ENCODE measurements at places on chromosomes 6 and 20.
A peak's percentile ranks its signal among the peaks of the same experiment; 100 is the strongest.

DNA sequence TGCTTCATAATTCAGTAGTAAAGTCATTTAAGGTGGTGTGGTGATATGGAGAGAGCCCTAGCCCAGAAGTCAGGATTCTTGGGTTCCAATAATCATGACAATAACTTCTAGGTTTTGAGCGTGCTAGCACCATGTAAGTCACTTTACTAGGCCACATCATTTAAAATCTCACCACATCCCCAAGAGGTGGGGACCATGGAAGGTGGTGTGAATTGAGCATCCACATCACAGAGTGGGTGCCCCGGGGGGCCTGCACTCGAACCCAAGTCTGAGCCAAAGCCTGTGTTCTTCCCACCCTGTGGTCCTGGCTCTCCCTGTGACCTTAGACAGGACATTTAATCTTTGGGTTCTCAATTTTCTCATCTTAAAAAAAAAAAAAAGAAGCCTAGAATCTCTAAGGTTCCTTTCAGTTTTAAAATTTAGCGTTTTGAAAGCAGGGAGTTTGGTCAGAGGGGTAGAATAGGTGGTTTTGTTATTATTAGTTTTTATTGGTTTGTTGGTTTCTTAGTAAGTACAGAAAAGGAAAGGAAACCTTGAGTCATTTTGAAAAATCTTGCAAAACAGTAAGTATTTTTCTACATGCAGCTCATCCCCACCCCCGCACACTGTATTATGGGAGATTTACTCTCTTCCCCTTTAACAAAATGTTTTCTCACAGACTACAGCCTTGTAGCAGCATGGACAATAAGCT is 26.4 kb downstream of the ARMC2 start:
- DNase-seq, result peak; percentile 34

DNA sequence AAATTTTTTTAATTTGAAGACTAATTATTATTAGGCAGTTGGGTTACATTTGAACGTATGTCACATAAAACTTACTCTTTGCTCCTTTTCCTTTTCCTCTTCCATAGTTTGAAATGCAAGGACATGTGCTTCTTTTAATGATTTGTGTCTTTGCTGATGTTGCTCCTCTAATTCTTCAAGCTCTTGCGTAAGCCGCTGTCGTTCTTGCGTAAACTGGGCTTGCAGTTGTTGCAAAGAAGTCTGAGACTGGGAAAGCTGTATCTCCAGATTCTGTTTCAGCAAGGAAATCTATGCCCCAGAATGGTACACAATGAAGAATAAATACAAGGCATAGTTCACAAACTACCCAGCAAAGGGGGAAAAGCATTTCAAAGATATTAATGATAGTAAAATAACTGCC is 45.1 kb upstream of the MCM9 start:
- peak; percentile 59 for DNase-seq

- peak; percentile 41 for DNase-seq
Measured at GRCh38 chr6:10411131-10411970, 3.5 kb downstream of the TFAP2A start.

DNA sequence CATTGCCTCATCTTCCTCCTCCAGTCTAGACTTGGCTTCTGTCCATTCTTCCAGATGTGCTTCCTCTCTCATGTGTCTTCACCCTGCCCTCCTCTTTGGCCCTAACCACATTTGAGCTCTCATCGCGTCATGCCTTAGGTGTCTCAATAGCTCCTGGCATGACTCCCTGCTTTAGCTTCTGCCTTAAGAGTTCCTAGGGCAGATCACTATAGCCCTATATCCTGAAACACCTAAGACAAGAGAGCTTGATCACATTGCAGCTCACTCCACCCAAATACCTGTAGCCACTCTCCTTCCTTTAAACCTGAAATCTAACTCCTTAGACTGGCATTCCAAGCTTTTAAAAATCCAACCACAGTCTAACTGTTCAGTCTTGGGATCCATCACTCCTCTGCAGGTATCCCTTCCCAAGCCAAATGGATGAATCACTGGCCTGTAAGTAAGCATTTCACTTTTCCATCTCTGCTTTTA is 69.0 kb upstream of the STXBP5 start:
- no peak for DNase-seq

DNA sequence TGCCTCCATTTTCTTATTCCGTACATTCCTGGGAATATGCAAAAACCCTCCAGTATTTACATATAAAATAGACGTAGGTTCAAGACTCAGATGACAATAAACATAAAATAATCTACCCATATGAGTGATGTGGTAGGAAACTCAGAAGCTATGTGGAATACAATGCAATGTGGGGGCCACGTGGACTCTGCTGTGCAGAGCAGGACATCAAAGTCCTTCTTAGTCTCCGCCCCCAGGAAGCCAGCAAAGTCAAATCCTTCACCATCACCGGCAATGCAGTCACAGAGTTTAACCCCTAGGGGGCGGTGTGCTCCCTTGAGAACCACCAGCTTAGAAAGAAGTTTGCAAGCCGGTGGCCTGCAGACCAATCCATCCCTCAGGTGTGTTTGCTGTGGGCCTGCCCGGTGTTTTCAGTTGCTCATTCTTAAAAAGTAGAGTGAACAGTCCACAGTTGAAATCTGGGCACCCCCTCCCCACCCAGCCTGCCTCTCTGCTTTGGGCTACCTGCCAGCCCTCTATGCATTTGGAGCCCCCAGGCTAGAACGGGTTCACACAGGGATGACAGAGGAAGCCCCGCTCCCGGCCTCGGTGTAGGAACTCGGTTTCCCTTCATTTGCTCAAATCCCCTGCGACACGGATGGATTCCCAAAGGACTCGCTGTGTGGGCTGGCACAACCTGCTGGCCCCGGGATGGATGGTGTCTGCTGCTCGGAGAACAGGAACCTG is 59.9 kb downstream of the SULF2 start:
- peak; percentile 75 for DNase-seq

GRCh38 chr20:63893999-63894357 is 948 bp upstream of the DNAJC5 start:
- no peak for DNase-seq

GRCh38 chr20:2133318-2134183 is 31.9 kb downstream of the STK35 start:
- peak; percentile 72 for DNase-seq

DNA sequence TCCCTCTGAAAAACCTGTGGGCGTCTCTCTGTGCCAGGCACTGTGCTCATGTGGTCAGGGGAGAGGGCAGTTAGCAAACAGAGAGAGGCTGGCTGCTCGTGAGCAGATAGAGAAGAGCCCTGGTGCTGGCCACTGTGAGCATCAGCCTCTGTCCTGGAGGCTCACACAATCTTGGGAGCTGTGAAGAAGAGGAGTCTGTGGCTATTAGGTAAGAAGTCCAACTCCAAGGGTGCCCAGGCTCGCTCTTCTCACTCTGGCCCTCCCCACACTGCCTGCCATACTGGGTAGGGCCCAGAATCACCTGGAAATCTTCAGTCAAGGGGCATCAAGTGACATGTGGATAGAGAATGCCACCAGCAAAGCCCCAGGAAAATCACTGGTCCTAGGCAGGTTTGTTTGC is 14.1 kb downstream of the SCML4 start:
- DNase-seq, result no peak

- DNase-seq, result no peak
Measured at GRCh38 chr6:156161471-156161870, 615.7 kb upstream of the ARID1B start.

DNA sequence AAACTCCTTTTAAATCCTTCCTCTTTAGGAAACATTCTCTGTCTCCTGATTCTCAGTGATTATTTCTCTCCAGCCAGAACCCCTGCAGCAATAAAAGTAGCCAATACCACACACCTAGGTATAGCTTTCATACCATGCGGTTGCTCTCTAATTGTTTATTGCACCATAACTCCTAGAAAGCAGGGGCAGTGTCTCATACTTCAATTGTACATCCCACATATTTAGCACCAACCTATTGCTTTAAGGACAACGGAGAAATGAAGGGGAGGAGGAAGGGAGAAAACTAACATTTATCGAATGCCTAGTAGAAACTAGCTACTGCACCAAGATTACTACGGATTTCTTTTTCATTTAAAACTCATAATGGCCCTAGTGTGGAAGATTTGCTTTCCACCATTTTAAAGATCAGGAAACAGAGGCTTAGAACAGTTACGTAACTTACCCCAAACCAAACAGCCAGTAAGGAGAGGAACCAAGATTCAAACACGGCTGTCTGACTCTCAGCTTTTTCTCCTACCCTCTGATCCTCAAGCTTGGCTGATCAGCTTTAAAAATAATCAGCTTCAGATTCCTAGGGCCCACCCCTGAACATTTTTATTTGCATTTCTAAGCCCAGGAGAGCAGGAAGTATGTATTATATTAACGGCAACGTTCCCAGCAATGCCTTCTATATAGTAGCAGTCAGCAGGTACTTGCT is 43.4 kb upstream of the ATXN1 start:
- DNase-seq, result no peak

GRCh38 chr6:39961178-39961577 is 26.9 kb upstream of the MOCS1 start:
- peak; percentile 58 for DNase-seq

GRCh38 chr6:40688214-40688761 is 101.1 kb upstream of the LRFN2 start:
- no peak for DNase-seq

DNA sequence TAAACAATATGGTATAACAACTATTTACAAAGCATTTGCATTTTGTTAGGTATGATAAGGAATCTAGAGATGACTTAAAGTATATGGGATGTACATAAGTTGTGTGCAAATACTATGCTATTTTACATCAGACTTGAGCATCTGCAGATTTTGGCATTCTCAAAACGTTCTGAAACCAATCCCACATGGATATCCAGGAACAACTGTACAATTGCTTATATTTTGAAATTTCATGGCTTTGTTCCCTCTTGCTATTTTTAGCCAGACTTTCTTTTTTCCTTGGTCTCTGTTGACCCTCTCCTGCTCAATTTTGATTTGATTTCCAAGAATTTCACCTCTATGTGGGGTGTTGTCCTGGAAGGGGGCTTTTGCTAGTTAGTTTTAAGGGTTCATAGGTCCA is 32.9 kb upstream of the UST start:
- no peak for DNase-seq

- DNase-seq, result no peak
Measured at GRCh38 chr20:7989379-7989778, 30.2 kb downstream of the TMX4 start.

- no peak for DNase-seq
Measured at GRCh38 chr6:33721508-33721907, 10.0 kb upstream of the UQCC2 start.

GRCh38 chr6:35737413-35738211 is 780 bp downstream of the ARMC12 start:
- peak; percentile 1 for DNase-seq

DNA sequence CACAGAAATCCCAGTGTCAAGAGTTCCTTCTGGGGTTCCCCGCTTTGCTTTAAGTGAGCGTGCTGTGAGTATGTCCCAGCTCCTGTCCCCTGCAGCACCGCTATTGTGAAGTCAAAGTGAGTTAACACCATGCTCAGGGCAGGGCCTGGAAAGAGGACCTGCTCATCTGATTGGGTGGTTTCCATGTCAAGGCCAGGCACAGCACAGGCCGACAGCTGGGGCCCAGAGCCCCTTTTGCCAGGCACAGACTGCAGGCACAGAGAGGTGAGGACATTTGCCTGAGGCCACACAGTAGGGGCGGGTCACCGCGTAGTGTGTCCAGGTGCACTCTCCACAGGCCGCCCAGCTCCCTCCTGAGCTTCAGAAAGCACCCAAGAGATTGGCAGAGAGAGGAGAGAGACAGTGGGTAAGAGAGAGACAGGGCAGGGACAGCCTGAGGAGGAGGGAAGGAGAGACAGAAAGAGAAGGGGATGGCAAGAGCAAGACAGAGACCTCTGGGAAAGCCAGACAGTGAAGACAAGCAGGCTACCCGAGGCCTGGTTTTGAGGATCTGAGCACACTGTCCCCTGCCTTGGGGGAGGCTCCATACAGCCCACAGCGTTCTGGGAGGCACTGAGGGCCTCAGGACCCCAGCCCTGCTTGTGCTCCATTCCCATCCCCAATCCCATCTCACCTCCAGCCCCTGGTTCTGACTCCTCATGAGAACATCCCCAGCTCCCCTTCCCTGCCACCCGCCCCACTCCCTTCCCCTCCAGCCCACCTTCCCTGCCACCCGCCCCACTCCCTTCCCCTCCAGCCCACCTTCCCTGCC is 6.5 kb upstream of the BPIFB1 start:
- DNase-seq, result no peak

- DNase-seq, result no peak
Measured at GRCh38 chr20:34754611-34755010, 50.5 kb downstream of the TP53INP2 start.

DNA sequence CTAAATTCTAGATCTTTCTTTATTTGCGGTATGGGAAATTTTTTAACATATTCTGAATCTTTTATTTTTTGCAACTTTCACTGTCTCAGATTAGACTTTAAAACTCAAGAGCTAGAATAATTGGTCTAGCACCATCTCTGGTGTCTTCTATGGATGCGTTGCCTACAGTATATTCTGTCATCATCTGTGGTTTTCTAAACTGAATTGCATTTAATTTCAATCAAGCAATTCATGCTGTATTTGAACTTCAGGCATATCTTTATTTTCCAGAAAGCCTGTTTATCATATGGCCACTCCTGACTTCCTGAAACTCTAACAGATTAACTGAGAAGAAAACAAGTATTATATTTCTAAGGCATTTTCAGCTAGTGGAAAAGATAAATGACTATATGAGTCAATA is 281.6 kb downstream of the PLCB1 start:
- no peak for DNase-seq

GRCh38 chr6:55772730-55773129 is 102.7 kb downstream of the BMP5 start:
- no peak for DNase-seq

DNA sequence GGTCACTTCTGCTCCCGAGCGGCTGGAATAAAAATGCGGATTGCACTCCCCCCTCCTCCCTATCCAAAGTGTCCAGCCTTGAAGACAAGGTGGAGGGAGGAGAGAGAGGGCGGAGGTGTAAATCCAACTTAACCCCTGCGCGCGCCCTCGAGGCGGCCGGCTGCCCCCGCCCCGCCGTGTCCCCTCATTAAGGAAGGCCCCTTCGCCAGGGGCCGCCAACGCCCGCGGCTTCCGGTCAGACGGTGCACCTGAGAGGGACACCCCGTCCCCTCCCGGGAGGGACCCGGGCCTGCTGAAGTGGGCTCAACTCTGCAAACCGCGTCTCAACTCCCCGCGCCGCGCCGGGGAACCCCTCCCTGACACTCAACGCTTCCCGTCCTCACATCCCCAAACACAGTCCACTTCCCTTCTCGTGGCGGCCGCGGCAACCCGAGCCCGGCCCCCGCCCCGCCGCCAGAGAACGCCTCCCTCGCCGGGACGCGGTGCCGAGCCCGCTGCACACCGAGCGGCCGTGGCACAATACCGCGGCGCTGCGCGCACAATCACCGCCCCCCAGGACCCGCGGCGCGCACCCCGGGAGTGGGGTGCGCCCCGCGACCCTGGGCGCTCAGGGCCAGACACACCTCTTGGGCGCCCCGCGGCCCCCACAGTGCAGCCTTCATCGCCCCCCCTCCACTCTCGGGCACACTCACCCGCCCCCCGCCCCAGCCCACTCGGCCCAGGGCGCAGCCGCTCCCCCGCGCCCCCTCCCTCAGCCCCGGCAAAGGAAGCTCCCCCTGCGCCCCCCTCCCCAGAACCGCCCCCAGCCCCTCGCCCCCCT is 102.5 kb downstream of the NOL4L start:
- no peak for DNase-seq
